ENCODE measurements at places on chromosomes 11 and 22. TPM values are rescaled to one million over a fixed set of nuclear protein-coding genes. Genes with fewer than 3 reads are reported as not detected.

DNA sequence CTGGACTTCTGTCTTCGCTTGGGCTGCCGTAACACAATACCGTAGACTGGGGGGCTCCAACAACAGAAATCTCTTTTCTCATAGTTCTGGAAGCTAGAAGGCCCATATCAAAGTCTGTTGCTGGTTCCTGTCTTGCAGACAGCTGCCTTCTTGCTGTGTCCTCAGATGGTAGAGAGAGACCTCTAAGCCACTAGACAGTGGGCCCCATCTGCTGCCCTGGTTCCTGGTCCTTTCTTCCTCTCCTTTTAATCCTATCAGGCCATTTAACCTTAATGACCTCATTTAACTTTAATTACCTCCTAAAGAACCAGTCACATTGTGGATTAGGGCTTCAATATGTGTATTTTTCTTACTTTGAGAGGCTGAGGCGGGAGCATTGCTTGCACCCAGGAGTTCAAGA is 9.4 kb downstream of the CEP164 start:
- no peak for DNase-seq

DNA sequence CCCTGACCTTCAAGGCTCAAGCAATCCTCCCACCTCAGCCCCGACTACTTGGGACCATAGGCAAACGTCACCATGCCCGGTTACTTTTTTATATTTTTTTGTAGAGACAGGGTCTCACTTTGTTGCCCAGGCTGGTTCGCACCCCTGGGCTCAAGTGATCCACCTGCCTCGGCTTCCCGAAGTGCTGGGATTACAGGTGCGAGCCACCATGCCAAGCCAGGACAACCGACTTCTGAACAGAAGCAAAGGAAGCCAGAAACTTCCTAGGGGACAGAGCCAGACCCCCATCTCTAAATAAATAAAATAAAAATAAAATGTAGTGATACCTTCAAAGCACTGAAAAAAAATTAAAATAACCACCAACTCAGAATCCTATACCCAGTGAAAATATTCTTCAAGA is 26.4 kb downstream of the C11orf58 start:
- no peak for DNase-seq

Gene RAD9A
- total RNA-seq: 4.2 TPM

Gene MYO7A
- total RNA-seq: 0.06 TPM

DNA sequence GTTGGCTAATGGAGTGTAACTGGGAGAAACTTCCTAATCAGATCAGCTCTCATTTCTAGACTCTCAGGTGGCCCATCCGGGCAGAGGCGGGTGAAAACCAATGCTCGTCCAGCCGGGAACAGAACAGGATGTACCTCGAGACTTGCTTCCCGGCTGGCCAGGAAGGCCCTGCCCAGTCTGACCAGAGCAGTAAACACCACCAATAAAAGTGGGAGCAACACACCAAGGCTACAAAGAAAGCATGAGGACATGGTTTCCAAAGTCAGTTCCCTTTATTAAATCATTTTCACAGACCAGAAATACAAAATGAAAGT is 940 bp upstream of the TNKS1BP1 start:
- DNase-seq: no peak

All from NCI-H460 (cell line).